Stimulated activated CD8-positive, alpha-beta memory T cell treated with anti-CD3 and anti-CD28 coated beads, Interleukin-7, amount 100 ng/mL, for 4 hours (primary cell): ENCODE measurements at places on chromosomes 4 and X.
A peak's percentile ranks its signal among the peaks of the same experiment; 100 is the strongest.

DNA sequence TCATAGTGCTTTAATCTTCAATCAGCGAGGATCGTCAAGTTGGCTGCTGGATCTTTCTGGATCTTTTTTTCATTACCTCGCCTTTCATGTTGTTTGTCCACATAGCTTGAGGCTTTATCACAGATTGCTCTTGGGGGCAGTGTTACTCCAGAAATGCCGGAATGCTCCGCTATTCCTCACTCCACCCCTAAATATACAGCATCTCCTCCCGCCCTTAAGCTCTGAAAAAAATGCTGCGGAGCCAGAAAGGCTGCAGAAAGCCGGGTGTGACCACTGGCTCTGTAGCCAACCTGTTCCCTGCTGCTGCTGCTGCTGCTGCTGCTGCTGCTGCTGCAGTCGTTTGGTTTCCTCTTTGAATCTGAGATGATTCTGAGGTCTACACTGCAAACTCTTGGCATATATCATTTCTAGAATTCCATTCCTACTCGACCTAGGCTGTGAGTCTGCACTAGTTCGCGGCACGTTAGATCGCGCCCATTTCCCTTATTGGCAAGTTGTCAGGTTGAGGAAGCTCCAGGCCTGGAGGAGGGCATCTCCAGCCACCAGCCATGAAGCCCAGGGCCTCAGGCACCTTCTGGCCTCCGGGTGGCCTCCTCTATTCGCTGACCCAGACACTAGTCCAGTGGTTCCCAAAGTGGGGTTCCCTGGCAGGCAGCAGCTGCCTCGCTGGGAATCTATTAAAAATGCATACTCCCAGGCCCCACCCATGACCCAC lies 34.2 kb downstream of the WDR13 start:
- DNase-seq = peak; percentile 21

DNA sequence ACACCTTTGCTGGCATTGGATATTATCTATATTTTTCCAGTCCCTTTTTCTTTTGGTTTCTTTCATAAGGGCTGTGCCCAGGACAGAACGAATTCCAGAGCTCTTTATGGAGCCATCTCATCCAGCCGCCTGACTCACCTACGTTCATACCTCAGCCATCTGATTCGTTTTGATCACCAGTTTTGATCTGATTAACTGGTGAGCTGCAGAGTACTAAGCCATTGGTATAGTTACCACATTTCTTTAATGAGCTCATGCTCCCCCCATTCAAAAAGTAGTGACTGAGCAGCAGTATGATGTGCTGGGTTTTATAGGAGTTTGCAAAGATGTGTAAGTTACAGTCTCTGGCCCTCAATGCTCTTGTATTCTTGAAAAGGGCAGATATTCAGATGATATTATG lies 43.0 kb upstream of the CDKN2AIP start:
- DNase-seq = no peak

- no peak for DNase-seq
Observed at GRCh38 chr4:89640620-89641366, 196.2 kb downstream of the SNCA start.

- DNase-seq = no peak
Observed at GRCh38 chr4:19486400-19486799, 765.3 kb upstream of the SLIT2 start.

DNA sequence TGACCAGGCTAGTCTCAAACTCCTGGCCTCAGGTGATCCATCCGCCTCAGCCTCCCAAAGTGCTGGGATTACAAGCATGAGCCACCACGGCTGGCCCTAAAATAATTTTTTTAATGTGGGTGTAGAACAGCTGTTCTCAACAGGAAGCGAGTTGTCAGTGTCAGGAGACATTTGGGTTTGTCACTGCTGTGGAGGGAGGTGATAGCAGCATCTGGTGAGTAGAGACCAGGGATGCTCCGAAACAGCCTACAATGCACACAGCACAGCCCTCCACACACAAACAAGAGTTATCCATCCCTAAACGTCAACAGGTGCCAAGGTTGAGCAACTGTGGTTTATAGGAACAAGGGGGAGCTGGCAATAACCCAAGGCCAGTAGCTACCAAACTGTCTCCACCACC lies 243.4 kb upstream of the STS start:
- DNase-seq = no peak

- no peak for DNase-seq
Observed at GRCh38 chrX:65920620-65921019, 119.3 kb downstream of the VSIG4 start.

- no peak for DNase-seq
Observed at GRCh38 chr4:20368926-20369325, 117.2 kb downstream of the SLIT2 start.

GRCh38 chr4:77920371-77920770 lies 57.7 kb downstream of the MRPL1 start:
- DNase-seq = no peak

DNA sequence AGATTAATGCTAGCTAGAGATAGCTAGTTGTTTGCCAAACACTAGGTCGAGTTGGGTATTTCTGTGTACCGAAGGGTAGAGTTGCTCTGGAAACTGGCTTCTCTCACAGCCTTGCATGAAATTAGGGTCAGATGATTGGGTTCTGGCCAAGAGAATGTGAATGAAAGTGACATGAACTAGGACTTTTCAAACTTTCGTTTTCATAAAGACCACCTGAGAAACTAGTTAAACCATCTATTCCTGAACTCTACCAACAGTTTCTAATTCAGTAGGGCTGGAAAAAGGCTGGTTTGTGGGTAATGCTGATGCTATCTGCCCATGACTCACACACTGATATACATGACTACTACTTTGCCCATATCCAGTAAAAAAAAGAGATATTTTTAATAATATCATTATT lies 157.6 kb downstream of the GASK1B start:
- DNase-seq = no peak

- no peak for DNase-seq
Observed at GRCh38 chr4:86977621-86978184, 42.9 kb downstream of the AFF1 start.

DNA sequence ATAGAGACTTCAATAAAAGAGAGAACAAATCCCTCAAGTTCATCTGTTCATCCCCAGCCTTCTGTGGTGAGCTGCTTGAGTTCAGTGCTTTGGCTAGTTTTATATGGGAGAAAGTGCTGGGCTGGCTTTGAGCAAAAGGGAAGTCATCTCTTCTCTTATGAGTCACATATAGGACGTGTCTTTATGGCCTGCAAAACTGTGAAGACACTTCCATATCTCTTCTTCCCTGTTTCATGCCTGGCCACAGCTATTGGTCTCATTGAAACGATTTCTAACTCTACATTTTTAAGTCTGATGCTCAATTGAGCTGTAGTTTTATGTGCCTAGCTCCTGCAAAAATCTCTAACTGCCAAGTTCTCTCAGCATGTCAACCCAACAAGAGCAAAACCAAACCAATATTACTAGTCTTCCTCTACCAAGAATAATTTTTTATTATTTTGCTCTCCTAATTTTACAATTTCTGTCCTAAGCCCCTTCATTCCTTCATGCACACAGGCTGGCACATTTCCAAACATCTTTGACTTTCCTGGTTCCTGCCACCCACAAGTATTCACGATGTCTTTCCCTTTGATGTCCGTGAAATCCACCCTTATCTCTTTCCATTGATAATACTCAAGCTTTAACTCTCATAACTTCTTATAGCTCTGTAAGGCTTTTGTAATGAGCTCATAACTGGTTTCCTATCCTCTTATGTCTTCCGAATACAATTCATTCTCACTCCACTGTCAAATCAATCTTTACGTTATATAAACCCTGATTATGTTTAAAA lies 165.3 kb downstream of the BTC start:
- no peak for DNase-seq

DNA sequence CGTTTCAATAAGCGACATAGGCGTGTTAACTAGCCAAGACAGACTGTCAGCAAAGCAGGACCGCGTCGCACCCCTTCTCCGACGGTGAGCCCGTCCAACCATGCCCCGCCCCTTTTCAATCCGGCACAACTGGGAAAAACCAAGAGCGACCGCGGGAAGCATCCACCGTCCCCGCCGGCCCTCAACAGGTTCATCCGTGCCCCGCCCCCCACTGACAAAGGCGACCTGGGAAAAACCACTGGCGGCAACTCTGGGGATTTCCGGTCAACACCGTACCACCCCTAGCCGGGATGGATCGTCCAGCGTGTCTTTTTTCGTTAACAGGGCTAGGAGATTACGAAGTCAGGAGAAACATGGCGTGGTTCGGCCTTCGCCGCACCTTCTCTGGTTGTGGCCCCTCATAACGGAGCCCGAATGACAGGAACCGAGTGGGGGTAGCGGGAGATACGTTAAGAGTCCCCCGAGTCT lies 377 bp downstream of the TIMM17B start:
- DNase-seq = peak; percentile 45

GRCh38 chr4:174037631-174038030 lies 245.8 kb downstream of the FBXO8 start:
- DNase-seq = no peak

DNA sequence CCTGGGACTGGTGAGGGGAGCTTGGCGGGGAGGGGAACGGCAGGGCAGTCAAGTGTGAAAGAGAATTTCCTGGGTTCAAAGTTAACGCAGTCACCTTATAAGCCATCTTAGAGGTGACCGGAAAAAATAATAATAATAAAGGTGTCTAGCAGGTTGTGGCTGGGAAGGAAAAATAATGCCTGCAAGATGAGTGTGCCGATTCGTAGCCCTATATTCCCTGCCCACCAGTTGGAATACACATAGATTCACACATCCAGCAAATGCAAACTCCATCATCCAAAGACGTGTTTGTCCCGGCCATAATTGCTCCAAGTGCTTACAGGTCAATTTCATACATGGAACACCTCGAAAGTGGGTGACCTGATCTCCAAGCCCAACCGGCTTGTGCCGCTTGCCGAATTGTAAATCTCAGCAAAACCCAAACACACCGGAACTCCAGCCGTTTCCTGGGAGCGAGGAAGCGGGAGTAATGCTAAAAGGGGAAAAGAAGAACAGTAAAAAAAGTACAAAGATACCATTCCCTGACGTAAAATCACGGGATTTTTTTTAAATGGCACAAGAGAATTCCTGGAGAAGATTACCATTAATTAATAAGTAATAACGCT lies 1.3 kb upstream of the FAT1 start:
- no peak for DNase-seq

DNA sequence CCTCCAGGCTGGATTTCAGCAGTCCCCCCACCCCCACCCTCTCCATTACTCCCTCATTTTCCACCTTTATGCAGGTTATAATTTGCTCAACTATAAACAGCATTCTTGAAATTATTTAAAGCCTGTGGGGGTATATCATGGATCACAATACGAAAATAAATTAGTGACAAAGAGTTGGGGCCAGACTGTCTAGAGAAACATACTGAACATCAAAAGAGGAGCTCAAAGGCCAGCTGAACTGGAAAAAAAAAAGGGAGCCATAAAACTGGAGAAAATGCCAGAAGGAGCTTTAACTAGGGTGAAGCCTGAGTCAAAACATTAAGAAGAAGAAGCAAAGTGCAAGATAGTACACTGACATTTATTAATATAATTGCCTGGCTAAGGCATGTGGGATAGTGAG lies 137.8 kb downstream of the ANTXR2 start:
- DNase-seq = no peak

DNA sequence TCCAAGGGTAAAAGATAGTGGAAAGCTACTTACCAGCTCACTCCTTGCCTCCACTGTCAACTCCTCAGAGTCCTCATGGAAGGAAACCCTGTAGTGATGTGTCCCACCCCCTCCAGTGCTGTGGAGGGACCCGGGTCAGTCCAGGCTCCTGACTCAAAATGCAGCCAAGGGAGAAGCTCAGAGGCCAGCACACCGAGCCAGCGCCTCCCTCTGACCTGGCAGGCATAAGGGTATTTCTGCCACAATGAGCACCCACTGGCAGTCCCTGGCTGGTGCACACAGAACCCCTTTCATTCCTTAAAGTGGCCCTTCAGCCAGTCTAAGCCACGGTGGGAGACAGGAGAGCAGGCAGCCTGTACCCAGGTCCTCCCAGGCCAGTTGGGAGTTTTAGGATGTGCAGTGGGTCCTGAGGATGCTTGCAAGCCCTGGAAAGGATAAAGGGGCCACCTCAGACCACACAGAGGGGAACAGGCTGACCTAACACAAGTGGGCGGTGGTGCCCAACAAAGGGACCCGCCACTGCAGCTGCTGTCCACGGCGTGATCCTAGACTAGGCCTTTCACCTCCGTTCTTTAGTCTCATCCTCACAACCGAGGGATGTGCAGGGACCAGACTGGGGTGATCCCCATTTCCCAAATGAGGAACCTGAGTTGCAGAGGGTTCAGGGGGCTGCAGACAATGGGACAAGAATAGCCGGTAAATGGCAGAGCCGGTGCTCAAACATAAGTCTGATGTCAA lies 5.7 kb downstream of the JAKMIP1 start:
- no peak for DNase-seq

DNA sequence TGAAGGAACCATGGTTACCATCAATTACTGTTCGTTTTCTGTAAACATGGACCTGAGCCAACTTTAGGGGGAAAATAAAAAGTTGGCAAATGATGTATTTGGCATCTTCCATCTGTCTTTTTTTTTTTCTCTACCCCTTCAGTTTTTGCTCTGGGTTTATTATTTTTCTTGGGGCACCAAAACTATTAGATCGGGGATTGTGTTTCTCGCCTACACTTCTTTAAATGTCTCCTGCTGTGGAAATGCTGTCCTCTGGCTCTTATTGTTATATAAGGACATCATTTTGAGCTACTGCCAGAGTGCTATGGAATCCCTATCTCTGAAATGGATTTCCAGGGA lies 234.0 kb upstream of the SLIT2 start:
- DNase-seq = no peak

- no peak for DNase-seq
Observed at GRCh38 chrX:97968376-97969163, 1084.9 kb downstream of the RPA4 start.

DNA sequence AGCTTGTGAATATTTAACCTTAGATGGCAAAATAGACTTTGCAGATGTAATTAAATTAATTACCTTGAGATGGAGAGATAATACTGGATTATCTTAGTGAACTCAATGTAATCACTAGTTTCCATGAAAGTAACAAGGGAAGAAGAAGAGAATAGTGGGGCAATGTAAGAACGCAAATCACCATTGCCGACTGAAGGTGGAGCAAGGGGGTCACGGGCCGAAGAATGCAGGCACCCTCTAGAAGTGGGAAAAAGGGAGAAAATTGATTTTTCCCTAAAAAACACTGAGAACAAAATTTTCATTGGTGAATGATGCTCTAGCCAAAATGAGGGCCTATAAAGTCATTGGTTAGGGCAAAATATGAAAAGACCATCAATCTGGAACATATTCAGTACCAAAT lies 375.6 kb upstream of the EPHA5 start:
- DNase-seq = no peak

- DNase-seq = no peak
Observed at GRCh38 chr4:55650483-55650882, 14.4 kb upstream of the NMU start.

- DNase-seq = no peak
Observed at GRCh38 chr4:97121493-97121892, 1021.8 kb downstream of the STPG2 start.

- DNase-seq = no peak
Observed at GRCh38 chr4:173934201-173934600, 349.3 kb downstream of the FBXO8 start.

- no peak for DNase-seq
Observed at GRCh38 chr4:71495454-71495853, 156.6 kb downstream of the SLC4A4 start.

DNA sequence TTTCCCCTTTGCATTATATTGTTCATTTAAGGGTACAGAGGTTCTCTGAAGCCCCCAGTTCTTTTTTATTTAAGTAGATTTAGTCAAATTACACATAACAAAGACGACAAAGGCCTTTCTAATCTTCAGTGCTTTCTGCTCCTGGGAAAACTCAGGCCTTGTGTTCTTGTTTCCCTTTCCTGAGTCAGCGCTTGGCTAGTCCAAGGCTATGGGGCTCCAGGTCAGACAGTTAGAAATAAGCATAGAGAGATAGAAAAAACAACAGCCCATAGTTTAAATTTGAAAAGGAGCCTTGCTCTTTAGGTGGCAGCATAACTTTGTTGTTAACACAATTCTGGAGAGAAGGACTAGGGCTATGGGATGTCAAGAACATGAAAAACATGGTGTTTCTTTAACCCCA lies 97.3 kb downstream of the PPP1R2C start:
- DNase-seq = no peak
